ENCODE measurements at places on chromosomes 4 and X.
A peak's percentile ranks its signal among the peaks of the same experiment; 100 is the strongest.

- no peak for DNase-seq
Observed at GRCh38 chrX:13693341-13693961, 4.5 kb downstream of the RAB9A start.

GRCh38 chr4:150079081-150079581 lies 886 bp downstream of the DCLK2 start:
- peak; percentile 27 for DNase-seq

DNA sequence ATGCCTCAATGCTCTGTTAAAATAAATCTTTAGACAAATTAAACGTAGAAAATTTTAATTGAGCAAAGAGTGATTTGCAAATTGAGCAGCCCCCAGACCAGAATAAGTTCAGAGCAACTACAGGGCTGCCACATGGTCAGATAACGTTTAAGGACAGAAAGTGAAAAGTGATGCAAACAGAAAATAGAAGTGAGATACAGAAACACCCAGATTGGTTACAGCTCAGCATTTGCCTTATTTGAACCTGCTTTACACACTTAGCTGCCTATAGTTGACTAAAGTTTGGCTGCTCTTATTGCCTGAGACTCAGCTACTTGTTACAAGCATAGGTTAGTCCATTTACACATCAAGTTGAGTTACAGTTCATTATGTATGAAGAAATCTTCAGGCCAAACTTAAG lies 1800.8 kb upstream of the PCDH10 start:
- DNase-seq = no peak

DNA sequence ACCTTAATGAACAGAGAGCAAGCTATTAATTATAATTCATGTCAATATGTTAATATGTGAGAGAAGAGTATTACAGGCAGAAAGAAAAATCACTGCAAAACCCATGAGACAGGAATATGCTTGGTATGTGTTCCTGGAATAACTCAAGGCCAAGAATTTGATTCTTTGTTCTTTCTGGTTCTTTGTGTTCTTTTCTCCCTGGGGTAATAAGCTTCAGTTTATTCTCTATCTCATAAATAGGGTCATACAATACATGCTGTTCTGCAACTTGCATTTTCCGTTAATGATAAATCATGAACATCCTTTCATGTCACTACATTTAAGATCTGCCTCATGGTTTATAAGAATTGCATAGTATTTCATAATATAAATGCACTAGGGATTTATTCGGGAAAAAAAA lies 16.8 kb upstream of the THOC2 start:
- DNase-seq = no peak
